ENCODE measurements at places on chromosomes 3 and 15. TPM values are rescaled to one million over a fixed set of nuclear protein-coding genes. Genes with fewer than 3 reads are reported as not detected.

DNA sequence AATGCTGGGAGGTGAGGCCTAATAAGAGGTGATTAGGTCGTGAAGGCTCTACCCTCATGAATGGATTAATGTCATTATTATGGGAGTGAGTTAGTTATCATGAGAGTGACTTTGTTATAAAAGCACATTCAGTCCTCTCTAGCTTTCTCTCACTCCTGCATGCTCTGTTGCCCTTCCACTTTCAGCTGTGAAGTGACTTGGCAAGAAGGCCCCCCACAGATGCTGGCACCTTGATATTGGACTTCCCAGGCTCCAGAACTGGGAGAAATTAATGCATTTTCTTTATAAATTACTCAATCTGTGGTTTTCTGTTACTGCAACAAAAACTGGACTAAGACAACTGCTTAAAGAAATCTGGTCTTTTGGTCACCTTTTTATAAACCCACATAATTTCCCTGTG is 144.3 kb downstream of the FBN1 start:
- no peak for DNase-seq

DNA sequence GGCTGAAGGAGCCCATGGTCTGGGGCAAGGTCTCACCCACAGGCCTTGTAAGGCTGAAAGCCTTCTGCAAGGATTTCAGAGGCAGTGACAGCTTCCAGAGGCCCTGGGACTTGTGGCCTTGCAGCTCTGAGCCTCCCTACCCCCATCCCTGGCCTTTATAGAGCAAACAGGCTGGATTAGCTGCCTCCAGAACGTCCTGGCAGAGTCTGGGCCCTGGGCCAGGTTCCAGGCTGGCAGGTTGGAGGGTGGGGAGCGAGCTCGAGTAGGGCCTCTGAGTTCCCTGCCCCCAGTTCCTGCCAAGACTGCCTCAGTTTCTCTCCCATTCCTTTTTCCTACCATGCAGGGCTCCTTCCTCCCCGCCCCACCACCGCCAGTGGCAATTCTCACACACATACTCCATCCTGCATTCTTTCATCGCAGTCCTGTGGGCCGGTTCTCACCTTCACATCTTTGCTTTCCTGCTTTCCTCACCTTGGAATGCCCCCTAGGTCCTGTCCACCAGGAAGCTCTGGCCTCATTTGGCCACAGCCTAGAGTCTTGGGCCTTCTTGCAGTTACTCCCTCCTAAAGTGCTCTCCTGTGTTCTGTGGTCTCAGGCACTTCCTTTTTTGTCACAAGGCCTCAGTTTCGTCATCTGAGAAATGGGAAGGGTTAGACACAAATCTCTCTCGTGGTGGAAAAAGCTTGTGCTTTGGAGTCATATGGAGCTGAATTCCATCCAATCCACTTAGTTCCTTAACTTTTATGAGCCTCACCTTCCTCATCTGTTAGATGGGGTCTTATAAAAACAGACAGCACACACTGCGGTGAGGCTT is 2.7 kb downstream of the LMAN1L start:
- no peak for DNase-seq

DNA sequence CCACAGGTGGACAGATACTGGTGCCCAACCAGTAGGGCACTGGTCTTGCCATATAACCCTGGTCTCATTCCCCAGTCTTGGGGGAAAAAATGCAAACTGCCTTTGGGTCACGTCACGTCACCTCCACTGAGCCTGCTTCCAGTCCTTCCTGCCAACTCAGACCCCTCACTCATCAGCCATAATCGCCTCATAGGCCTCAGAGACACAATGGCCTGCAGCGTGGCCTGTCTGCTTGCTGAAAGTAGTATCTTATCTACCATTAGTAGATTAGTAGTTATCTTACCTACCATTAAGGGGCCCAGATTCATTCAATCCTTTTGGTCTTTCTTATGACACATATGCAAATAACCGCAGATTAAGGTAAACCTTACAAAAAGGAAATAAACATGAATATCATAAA is 93.8 kb downstream of the FAM174B start:
- no peak for DNase-seq

The ANKRD63 gene
- not detected for total RNA-seq

Data from fibroblast of villous mesenchyme (primary cell).